ENCODE measurements at places on chromosomes 16 and 17.

- no peak for DNase-seq
Observed at GRCh38 chr16:13645601-13646245, 274.2 kb upstream of the ERCC4 start.

DNA sequence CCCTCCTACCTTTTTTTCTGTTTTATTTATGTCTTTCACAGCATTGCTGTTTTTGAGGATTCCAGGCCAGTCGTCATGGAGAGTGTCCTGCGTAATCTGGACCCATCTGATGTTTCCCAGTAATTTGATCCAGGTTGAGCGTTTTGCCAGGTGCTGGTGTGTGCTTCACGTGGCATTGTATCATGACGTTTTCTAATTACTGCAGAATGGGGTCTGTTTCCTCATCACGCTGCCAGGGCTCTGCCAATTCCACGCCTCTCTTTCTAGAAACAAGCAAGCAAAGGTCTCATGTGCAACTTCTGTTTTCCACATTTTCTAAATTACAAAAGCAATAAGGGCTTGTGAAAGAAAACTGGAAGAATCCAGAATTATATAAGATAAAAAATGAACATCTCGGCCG, 28.3 kb upstream of the BHLHA9 start:
- no peak for DNase-seq

GRCh38 chr17:82200743-82201497, 11.7 kb downstream of the CCDC57 start:
- DNase-seq: no peak

DNA sequence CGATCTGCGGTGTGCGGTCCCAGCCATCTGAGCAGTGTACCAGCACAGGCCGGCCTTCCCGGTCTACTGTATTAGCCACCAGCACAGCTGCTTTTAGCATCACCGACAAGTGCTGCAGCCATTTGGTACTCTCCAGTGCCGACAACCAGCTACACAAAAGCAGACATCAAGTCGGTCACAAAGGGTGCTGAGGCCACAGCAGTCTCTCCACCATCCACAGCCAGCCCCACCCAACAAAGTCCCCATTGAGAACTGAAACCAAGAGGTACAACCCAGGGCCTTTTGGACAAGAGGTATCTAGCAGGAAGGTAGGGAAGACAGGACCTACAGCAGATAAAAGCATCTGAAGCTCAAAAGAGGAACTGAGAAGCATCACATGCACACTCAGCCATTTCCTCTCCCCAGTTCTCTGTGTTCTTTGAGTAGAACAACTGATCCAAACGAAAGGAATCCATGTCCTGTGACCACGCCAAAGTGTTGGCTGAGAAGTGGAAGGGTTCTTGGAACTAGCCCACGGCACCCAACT, 9.5 kb downstream of the MTMR4 start:
- no peak for DNase-seq

DNA sequence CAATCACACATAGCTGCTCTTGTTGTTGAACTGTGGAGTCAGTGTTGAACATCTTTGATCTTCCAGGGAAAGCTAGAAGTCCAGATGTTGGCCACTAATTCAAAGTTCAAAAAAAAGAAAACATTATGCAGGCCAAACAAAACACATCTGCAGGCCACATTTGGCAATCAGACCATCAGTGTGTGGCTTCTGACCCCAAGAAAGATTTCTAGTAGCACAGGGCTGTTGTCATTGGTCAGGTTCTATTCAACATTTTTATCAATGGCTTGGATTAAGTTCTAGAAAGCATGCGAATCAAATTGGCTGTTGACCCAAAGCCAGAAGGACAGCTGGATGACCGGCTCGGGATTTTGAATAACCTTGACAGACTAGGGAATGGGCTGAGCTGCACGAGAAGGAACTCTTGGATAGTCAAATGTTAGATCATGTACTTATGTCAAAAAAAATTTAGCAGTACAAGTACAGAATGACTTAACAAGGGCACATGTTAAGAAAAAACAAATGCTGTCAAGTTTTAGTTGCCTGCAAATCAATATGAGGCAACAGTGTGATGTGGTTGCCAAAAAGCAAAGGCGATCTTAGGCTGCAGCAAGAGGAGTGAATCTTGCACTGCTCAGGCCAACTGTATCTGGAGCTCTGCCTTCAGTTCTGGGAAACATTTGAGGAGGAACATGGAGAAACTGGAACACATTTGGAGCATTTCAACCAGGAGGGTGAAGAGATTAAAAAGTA, 187.6 kb downstream of the RGS9 start:
- DNase-seq: no peak

DNA sequence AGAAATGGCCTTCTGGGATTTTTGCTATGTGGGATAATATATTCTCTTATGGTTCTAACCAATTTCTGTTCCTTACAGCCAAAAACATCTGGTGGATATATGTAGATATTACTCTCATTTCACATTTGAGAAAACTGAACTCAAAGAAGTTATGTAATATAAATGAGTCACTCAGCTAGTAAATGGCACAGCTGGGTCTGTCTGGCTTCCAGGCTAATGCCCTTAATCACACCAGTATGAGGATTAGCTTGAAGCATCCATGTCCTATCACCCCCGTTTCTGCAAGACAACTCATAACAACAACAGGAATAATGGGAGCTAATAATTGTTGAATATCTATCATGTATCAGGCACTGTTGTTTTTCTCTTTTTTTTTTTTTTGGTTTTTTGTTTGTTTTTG, 34.4 kb upstream of the USP7 start:
- DNase-seq: no peak

GRCh38 chr16:81861503-81861902, 82.4 kb downstream of the PLCG2 start:
- no peak for DNase-seq

DNA sequence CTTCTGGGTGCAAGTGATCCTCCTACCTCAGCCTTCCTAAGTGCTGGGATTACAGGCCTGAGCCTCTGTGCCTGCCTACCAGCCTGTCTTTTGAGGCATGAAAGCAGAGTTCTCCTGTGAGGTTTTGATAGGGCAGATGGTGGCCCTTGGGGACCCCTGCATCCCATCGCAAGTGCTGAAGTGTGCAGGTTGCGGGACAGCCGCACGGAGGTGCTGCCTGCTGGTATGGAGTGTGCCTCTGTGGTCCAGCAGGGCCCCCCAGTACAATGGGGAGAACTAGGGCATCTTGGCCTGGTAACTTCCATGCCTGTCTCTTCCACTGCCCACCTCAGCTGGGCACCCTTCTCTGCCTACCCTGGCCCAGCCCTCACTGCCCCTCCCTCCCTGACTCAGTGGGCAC, 9.9 kb upstream of the NDRG4 start:
- DNase-seq: no peak

DNA sequence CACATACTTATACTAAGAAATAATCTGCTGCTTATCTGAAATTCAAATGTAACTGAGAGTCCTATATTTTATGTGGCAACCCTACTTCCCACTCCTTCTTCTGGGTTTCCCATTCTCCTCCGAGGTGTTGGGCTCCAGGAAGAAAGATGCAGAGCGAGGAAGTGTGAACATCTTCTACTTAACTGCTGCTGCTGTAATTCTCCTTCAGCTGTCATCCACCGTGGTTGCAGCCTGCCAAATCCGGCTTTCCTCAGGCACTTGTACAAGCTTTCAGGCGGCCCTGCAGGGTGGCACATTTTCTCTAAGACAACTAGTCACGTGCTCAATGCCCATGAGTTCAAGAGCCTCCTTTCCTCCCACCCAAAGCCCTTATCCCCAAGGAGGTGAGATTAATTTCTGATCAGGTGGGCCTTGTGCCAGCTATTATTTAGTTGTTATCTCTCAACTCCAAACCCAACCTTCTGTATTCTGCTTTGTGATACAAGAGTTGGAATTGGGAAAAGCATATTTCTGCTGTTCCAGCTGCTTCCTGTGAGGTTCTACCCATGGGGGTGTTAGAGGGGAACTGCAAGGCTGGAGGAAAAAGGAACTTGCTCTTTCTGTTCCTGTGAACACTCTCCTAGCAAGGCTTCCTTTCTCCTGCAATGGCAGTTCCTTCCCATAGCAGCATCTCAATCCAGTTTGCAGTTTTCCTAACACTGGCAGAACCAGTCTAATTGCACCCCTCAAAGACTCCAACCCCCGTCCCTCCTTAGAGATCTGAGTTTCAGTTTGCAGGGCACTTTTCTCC, 67.6 kb upstream of the RBBP6 start:
- no peak for DNase-seq

DNA sequence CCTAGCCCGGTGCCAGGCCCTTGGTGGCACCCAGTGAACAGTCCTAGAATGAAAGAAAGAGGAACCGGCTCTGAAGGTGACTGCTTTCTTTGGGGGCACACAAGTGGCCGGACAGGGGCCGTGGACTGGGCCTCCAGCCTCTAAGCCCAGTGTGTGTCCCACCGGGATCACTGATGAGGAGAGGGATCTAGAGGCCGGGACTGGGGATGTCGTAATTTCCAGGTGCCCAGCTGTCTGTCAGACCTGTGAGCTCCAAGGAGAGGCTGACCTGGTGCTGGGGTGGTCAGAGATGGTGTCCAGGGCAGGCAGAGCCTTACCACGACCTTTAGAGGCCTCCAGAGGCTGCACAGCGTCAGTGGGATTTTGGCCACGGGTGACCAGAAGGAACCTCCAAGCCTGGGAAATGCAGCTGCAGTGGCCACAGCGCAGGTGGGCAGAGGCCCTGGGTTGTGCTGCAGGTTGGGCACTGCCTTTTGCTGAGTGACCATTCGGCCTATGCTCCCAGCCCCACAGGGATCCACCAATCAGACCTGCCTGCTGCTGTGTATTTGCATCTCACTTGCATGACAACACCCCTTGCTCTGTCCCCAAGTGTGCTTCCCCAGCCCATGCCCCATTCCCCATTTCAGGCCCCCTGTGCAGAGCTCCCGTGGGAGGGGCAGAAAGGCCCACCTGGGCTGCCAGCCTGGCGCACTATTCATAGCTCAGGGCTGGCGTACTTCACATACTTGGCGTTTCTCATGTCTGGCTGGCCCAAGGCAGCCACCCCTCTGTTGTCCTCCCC, 12.5 kb downstream of the ARHGAP23 start:
- no peak for DNase-seq

Measured in stimulated activated CD8-positive, alpha-beta memory T cell treated with anti-CD3 and anti-CD28 coated beads, Interleukin-12 subunit alpha, Interleukin-12 subunit beta, amount 100 ng/mL, for 1 hour (primary cell).